ENCODE measurements at places on chromosomes 11 and 22.

DNA sequence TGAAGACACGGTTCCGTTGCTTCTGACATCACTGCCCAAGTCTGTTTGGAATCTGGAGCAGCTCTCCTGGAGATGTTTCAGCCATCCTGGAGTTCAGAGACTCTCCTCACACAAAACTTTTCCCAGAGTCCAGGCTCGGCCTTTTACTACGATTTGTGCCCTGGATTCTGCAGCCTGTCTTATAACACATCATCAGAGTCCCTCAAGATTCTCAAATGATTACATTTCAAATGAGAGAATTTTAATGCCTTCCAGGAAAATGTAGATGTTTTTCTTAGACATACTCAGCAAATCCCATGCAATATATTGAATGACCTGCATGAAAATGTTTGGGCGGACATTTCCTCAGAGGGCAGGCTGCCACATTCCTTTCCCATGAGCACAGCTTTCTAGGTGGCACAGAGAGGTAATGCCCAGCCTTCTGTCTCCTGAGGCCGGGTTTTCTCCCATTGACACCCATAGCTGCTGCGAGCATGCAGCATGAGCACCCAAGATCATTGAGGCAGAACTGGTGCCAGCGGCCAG, 129.1 kb downstream of the SNX19 start:
- no peak for DNase-seq

DNA sequence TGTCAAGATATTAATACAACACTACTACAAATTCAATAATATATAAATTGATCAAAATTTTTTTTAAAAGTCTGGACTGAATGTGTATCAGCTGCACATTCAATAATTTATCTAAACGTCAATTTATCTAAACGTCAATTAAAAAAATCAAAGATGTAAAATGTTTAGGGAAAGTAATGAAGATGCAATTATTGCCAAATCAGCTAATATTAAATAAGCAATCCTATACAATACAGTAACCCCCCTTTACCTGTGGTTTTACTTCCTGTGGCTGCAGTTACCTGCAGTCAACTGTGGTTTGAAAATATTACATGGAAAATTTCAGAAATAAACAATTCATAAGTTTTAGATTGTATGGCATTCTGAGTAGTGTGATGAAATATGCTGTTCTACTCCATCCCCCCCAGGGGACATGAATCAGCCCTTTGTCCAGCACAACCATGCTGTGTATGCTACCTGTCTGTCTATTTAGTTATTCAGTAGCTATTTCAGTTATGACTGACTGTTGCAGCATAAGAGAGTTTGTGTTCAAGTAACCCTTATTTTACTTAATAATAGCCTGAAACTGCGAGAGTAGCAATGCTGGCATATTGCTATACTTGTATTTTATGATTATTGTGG, 72.2 kb downstream of the CWF19L2 start:
- no peak for DNase-seq

DNA sequence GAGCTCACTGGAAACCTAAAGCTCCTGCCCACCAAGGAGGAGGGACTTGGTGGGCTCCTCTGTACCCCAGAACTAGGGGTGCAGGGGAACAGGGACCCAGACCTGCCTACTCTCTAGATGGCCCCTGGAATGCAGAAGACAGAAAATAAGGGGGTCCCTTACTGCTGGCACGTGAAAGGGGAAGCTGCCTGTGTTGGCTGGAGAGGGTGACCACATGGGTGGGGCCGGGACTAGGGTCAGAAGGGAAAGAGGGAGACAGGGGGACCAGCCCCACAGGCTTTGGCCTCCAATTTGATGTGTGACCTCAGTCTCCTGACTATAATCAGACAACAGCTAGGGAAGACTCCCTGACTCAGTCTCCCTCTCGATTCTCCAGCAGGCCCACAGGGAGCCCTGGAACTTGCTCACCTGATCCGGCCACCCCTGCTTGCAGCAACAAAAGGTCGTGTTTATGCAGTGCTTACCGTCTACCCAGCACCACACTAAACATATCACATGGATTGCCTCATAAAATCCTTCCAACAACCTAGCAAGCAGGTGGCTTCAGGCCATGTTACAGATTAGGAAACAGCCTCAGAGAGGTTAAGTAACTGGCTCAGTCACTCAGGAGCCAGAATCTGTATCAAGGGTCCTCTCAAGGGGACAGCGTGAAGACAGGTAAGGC, 10.2 kb downstream of the ARAP1 start:
- no peak for DNase-seq

- no peak for DNase-seq
Measured at GRCh38 chr11:19880088-19880345, 167.4 kb downstream of the NAV2 start.

DNA sequence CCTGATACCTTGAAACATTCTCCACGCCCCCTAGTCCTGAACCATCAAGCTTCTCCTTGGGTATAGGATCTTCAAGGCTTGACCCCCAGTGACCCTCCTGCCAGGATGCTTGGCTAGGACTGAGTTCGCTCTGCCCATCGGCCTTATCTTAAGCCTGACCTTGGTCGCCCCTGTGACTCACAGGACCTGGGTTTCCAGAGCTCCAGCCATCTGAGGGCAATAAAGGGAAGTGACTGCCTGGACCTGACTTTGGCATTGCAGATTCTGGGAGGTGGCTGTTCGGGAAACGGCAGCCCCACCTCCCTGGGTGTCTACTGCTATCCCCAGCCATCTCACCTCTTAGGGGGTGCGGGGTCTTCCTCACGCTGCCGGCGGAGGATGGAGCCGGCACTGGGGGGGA, 15.4 kb downstream of the CARD10 start:
- no peak for DNase-seq

DNA sequence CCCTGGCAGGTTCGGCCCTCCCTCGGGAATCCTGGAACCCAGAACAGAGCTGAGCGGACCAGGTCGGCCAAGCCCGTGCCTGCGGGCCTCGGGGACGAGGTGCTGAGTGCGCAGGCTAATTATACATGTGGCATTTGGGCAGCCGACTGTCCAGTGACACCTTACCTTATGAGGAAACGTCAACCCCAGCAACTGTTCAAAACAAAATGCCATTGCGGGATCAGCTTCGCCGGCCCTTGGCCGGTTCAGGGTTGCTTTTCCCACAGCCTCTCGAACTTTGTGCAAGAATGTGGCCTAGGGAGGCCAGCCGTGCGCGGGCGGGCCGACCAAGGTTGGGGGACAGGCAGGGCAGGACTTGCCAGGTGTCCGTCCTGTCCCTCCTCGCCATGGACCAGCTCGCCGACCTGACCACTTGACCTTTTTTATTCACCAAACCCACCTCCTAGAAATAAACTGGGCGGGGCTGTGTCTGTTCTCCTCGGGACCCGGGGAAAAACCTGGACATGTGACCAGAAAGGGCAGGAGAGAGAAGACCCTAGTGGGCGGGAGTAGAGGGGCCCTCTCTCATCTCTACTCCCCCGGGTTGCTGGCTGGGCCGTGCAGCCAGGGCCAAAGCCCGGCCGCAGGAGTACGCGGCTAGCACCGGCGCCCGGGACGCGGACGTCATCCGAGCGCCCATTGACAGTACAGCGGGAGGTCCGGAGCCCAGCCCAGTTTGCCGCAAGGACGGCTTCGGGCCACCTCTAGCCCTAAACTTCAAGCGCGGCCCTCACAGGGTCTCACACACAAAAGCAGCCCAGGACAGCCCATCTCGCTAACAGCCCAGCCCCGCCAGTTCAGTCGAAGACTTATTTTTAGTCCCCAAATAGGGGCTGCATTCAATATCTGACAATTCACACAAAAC, 134.3 kb upstream of the C11orf58 start:
- no peak for DNase-seq

DNA sequence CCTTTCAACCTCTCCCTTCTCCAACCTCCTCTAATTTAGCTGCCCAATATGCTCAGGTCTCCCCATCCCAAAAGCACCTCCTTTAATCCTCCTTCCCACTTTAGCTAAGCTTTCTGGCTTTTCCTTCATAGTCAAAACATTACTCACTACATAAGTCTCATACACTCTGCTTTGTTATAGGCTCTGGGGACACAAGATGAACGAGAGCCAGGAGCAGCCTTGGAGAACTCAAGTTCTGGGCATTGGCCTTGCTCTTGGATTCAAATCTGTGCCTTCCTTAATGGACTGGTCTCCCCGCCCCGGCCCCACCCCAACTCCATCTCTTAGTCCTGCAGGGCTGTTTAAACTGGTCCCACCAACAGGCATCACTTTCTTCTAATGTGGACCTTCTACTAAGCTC, 11.4 kb upstream of the HPX start:
- no peak for DNase-seq

DNA sequence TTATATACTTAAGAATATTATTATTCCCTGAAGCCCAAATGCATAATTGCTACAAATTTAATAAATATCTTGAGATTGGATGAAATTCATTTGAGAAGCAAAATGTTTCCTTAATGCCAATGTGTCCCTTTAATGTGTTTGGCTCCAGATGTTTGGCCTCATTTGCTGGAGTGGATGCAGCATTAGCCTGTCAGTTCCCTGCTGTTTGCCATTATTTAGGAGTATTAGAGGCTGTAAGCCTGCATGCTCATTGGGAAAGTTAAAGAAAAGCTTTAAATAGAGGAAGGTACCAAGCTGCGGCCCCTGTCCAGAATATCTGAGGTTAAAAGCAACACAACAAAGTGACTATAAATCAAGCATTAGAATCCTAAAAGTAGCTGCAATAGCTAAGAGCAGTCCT, 54.8 kb upstream of the PITPNB start:
- DNase-seq = no peak

Data from hematopoietic multipotent progenitor cell treated with erythropoietin and hydrocortisone succinate and interleukin-3 and kit ligand, for 8 days (in vitro differentiated cells).